ENCODE measurements at places on chromosomes 11 and 22.
A peak's percentile ranks its signal among the peaks of the same experiment; 100 is the strongest.

- H3K4me1 ChIP-seq, result peaks cover 7% of the 10 kb centered on the region
- H3K4me3 ChIP-seq, result peak overlapping the region; percentile 67
- H3K36me3 ChIP-seq, result no peaks in the 10 kb centered on the region
- no peak for DNase-seq
- peak overlapping the region; percentile 89 for H3K27ac ChIP-seq
- H3K27me3 ChIP-seq, result no peaks in the 10 kb centered on the region
Measured at GRCh38 chr11:102267609-102268008, 49.7 kb upstream of the BIRC3 start.

DNA sequence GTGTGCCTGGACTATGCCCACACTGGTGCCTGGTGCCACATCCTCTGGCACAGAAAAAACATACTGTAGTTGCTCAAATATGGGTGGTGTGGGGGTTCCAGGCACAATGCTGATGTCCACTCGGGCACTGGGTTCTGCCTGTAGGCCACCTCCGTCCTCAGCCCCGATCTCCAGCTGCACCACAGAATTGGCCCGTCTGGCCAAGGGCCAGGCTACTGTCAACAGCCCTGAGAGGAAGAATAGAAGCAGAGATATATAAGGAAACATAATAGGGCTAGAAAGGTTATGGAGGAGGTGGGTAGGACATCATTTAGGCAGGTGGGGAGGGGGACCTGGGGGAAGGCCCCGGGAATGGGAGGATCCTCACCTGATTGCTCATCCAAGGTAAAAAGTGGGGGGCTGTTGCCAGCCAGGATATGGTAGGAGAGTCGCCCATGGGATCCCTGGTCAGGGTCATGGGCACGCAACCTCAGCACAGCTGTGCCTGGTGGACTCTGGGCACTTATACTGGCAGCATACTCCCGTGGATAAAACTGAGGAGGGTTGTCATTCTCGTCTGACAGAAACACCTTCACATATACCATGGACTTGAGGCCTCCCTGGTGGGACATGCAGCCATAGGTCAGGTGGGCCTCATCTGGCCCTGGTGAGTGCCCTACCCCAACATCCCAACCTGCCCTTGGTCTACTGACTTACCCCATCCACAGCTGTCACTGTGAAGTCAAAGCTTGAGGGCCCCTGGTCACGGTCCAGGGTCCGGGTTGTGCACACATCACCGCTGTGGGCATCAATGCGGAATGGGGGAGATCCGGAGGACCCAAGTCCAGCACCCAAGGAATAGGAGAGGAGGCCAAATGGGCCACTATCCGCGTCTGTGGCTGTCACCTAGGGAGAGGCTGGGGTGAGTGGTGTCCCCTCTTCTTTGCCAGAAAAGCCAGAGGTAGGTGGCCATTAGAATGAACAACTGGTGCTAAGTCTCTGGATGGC is 14.5 kb upstream of the TPP1 start:
- peaks cover 41% of the 10 kb centered on the region for H3K36me3 ChIP-seq
- no peak overlapping the region for H3K4me3 ChIP-seq
- peaks cover 20% of the 10 kb centered on the region for H3K4me1 ChIP-seq
- H3K27ac ChIP-seq, result no peak overlapping the region
- peaks cover 34% of the 10 kb centered on the region for H3K27me3 ChIP-seq

DNA sequence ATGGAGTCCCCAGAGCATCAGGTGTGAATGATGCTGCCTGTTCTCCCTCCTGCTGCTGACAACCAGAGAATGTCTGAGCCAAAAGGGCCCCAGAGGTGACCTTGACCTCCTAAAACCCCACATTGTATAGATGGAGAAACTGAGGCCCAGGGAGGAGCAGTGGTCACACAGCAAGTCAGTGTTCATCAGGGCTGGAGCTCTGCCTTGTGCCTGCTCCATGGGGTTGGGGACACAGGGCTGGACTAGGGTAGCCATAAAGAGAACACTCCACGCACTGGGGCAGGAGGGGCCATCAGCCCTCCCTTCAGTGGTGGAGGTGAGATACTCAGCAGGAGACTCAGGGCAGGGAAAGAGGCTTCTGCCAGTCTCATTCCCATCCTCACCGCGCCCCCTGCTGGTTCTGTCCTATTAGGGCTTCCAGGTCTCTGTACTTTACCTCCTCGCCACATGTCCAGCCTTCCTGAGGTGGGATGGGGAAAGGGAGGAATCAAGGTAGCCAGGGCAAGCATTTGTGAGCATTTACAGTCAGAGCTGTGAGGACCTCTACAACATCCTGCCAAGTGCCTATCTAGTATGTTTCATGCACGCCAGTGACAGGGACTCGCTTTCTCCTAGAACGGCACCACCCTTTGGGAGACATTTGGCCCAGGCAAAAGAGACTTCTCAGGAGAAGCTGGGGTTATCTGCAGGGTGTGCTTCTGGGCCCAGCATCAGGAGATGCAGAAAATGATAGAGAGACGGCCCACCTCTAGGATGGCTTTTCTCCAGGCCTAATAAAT is 43.2 kb downstream of the NEU3 start:
- H3K27me3 ChIP-seq, result no peaks in the 10 kb centered on the region
- H3K4me3 ChIP-seq, result no peak overlapping the region
- DNase-seq, result no peak
- no peaks in the 10 kb centered on the region for H3K36me3 ChIP-seq

GRCh38 chr22:47787501-47788227 is 1025.2 kb downstream of the TBC1D22A start:
- no peaks in the 10 kb centered on the region for H3K27me3 ChIP-seq
- H3K27ac ChIP-seq, result no peak overlapping the region

GRCh38 chr11:59865031-59865430 is 1.3 kb downstream of the TCN1 start:
- H3K36me3 ChIP-seq, result no peaks in the 10 kb centered on the region
- no peak for DNase-seq
- H3K27ac ChIP-seq, result peak overlapping the region; percentile 28
- H3K4me1 ChIP-seq, result no peaks in the 10 kb centered on the region
- H3K4me3 ChIP-seq, result no peak overlapping the region

DNA sequence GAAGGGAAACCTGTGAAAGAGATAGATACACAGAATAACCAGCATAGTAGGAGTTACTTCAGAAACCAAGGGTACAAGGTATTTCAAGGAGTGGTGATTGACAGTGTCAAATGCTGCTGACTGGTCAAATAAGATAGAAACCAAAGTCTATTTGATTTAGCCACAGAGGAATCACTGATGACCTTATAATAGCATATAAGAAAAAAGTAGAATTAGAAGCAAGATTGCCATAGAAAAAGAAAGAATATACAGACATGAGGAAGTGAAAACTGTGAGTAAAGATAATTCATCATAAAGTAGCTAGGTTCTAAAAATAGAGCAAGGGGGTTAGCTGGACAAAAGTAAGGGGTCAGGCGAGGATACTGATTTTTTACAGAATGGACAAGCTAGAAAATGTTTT is 14.2 kb downstream of the ZBTB44 start:
- H3K27ac ChIP-seq, result no peak overlapping the region
- H3K4me3 ChIP-seq, result no peak overlapping the region
- H3K4me1 ChIP-seq, result no peaks in the 10 kb centered on the region
- H3K36me3 ChIP-seq, result no peaks in the 10 kb centered on the region
- DNase-seq, result no peak

DNA sequence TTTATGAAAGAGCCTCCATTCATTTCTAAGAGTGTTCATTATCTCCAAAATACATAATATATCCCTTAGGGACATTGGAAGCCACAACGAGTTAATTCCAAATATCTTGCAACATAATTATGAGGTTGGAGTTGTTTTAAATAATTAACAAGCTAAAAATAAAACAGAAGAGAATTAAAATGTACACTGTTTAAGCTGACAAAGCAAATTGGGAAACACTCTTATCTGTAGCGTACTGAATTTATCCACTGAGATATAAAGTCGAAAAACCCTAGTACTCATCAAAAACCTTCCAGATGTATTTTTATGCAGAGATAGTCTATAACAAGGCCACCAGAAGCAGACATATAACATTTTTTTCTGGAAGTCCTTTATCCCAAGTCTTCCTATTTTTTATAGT is 6.3 kb upstream of the OR5B2 start:
- H3K36me3 ChIP-seq, result no peaks in the 10 kb centered on the region
- no peak overlapping the region for H3K27ac ChIP-seq
- no peak for DNase-seq
- no peaks in the 10 kb centered on the region for H3K27me3 ChIP-seq

GRCh38 chr11:93498641-93499040 is 44.5 kb downstream of the SMCO4 start:
- H3K4me1 ChIP-seq, result no peaks in the 10 kb centered on the region
- no peak for DNase-seq
- no peaks in the 10 kb centered on the region for H3K36me3 ChIP-seq
- H3K27me3 ChIP-seq, result no peaks in the 10 kb centered on the region

DNA sequence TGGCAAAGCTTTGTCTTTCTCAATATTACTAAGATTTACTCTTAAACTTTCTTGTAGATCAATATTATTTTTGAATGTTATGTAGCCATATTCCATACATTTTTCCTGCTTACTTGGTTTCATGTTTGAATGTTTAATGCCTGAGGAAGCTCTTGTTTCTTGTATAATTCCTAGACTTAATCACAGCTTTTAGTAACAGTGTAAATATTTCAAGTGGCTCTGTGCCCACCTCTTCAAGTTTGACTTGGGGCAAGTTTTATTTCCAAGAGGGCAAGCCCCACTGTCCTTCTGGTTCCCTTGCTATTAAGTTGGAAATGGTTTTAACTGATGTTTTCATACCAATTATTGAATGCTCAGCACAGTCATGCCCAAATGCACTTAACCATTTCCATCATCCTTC is 1004.1 kb downstream of the OPCML start:
- no peaks in the 10 kb centered on the region for H3K36me3 ChIP-seq
- no peaks in the 10 kb centered on the region for H3K4me1 ChIP-seq
- H3K27me3 ChIP-seq, result no peaks in the 10 kb centered on the region
- DNase-seq, result no peak
- H3K27ac ChIP-seq, result no peak overlapping the region

DNA sequence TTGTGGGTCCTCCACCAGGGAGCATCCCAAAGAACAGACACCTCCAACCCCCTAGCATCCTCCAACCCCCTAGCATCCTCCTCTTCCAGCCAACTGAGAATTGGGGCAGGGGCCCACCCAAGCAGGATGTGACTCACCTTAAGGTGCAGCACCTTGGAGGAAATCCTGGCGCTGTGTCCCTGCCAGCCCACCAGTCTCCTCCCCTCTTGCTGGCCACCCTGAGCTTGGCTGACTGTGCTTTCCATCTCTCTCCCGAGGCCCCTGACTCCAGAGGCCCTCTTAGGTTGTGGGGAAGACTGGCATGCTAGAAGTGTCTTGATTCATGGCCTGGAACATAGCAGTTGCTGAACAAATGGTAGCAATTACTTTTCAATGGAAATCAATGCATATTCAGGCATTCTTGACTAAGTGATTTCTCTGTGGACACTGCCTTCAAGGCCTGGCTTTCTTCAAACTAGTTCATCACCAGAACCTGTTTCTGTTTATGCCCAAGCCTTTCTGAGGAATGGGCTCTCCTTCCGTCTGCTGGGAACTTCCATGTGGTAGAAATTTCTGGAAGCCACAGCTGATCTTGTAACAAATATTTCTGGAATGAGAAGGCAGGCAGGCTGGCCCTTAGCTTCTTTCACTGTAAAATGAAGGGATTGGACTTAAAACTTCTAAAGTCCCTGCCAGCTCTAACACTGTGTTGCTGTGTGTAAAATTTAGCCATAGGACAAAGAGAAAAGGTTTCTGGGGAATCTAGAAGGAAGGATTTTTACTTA is 60.5 kb downstream of the CEP164 start:
- no peaks in the 10 kb centered on the region for H3K4me1 ChIP-seq
- H3K4me3 ChIP-seq, result no peak overlapping the region
- no peak overlapping the region for H3K27ac ChIP-seq
- H3K27me3 ChIP-seq, result no peaks in the 10 kb centered on the region
- DNase-seq, result no peak

- H3K36me3 ChIP-seq, result no peaks in the 10 kb centered on the region
- H3K4me3 ChIP-seq, result no peak overlapping the region
- H3K27ac ChIP-seq, result no peak overlapping the region
- peaks cover 34% of the 10 kb centered on the region for H3K4me1 ChIP-seq
- no peaks in the 10 kb centered on the region for H3K27me3 ChIP-seq
- DNase-seq, result no peak
Measured at GRCh38 chr11:118007040-118007439, 20.8 kb downstream of the IL10RA start.

DNA sequence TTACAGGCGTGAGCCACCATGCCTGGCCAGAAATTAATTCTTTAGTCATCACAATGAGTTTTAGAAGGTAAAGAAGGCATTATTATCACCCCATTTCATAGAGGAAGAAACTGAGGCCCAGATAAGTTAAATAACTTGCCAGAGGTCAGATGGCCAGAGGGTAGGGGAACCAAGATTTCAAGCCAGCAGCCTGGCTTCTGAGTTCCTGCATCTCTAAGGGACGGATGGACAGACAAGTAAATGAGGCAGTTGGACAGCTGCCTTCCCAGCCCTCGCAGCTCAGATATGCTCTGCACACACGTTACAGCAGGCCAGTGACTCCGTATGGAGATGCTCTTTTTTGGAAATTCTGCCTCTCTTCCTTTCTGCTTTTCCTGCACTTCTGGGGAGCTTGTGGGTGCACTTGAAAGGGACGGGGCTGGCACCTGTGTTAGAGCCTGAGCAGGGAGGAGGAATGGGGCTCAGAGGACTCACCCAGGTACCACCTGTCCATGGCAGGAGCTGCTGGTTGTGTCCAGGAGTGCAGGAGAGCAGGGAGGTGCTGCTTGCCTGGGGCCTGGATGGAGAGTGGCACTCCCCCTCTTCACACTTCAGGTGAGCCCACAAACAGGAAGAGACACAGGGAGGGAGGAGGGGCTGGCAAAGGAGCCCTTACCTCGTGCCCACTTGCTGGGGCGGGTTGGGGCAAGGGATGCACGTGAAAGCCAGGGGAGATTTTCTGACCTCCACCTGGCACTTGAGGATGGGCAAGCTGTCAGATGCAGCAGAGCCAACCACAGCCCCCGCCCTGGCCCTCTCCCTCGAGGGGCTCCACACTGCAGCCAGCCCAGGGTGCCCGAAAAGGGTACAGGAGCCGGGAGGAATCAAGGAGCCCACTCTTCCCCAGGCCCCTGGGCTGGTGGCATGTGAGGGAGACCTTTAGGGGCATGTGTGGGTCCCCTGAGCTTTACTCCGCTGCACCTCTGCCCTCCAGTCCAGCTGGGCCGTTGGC is 3.3 kb upstream of the FXYD2 start:
- no peaks in the 10 kb centered on the region for H3K36me3 ChIP-seq
- no peak overlapping the region for H3K4me3 ChIP-seq
- DNase-seq, result no peak

GRCh38 chr11:45982656-45983470 is 60.4 kb downstream of the LARGE2 start:
- no peak overlapping the region for H3K27ac ChIP-seq
- DNase-seq, result no peak
- H3K27me3 ChIP-seq, result no peaks in the 10 kb centered on the region
- no peak overlapping the region for H3K4me3 ChIP-seq
